ENCODE measurements at places on chromosomes 3 and 15. TPM values are rescaled to one million over a fixed set of nuclear protein-coding genes. Genes with fewer than 3 reads are reported as not detected.

- DNase-seq, result no peak
These were observed 24.2 kb downstream of the UBE2Q2 start for GRCh38 chr15:75867449-75867848.

DNA sequence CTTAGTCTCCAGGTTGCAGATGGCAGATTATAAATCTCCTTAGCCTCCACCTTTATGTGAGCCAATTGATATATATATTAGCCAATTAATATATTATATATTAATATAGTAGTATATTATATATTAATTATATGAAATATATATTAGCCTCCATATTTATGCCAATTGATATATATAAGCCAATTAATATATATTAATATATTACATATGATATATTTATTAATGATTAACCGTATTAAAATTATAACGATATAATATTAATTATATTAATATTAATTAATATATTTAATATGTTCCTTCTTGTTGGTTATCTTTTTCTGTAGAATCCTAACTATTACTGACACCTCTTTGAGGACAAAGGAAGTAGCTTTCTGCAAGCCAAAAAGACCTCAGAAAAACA lies 972.5 kb downstream of the GBE1 start:
- DNase-seq, result no peak

GRCh38 chr3:72665701-72666446 lies 182.4 kb downstream of the SHQ1 start:
- DNase-seq, result peak; percentile 50

- DNase-seq, result peak; percentile 85
These were observed 198.7 kb downstream of the AKAP13 start for GRCh38 chr15:85578941-85579701.

The NOP10 gene
- total RNA-seq, result 123 TPM

The CCPG1 gene
- 60.8 TPM for total RNA-seq

GRCh38 chr3:35639254-35640186 lies at the start of gene ARPP21:
ARPP21 (plus strand) TSS chr3:35639525; CDS start chr3:35681752, 42,227 bp downstream.
- DNase-seq, result no peak

DNA sequence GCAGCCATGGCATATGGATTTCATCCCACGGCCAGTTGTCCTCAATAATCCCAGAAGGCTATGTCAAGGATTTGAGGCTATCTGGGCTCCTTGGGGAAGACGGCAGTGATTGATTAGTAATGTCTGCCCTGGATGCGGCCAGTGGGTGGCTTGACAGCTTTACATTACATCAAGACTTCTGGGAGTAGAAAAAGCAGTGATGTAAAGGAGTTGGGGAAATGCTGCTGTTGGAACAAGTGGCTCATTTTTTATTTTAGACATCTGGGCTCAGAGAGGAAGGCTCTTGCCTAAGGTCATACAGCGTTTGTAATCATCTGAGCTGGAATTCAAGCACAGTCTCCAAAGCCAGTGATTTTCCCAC lies 94.1 kb downstream of the FLNB start:
- no peak for DNase-seq

GRCh38 chr15:62067448-62068044 lies 769 bp downstream of the C2CD4A start:
- peak; percentile 37 for DNase-seq

DNA sequence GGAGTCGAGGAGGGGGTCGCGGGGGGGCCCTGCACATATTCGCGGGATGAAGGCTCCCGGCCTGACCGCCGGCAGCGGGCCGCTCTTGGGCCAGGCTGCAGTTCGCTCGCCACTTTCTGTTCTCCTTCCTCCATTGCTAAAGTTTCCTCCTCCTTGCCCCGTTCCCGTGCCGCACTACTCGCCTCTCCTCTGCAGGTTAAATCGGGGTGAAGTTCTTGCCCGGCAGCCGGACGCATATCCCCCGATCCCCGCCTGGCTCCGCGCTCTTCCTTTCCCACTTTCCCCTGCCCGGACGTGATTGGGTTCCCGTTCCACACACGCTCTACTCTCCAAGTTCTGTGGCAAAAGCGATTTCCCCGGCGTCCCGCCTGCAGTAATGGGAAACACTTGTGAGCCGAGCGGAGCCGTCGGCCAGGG lies 556 bp downstream of the CRYBG3 start:
- DNase-seq, result peak; percentile 80

All from stomach (tissue), 19 donors.